RPMI7951 (cell line): ENCODE measurements at places on chromosomes 6 and 20. TPM values are rescaled to one million over a fixed set of nuclear protein-coding genes. Genes with fewer than 3 reads are reported as not detected.

DNA sequence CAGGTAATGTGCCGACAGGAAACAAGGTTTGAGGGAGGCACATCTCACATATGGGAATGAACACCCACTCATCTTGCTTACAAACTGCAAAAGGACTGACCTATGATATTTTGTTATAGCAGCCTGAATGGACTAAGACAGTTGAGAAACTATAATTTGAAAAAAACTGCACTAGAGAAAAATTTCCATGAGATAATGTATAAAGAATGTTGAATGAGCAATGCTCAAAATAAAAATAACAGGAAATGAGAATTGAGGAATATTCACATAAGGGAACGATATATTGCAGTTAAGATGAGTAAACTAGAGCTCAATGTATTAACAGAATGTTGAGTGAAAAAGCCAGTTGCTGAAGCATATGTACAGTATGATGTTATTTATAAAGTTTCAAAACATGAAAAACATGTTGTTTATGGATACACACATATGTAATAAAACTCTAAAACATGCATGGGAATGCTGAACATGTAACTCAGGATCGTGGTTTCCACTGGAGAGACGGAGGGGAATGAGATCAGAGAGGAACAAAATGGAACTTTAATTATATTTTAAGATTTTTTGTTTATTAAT lies 6.3 kb upstream of the TBC1D22B start:
- no peak for DNase-seq

DNA sequence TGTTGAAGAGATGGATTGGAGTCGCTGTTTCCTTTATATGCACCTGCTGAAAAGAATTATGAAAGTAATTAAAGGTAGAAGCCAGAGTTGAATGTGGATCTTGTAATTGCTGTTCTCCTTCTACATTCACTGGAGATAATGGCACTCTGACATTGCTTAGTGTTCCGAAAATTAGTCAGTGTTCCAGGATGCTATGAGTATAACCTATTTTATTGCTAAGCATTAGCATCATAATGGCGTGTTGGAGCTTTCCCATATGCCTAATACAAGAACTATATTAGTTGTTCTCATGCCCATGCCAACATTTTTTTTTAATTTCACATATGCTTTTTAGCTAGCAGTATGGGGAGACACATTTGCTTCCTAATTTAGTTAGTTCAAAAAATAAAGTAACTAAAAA lies 236.4 kb downstream of the ARHGAP18 start:
- DNase-seq: no peak

- no peak for DNase-seq
These were observed 6.4 kb upstream of the TRIM40 start for GRCh38 chr6:30129265-30130178.

The PRKN gene
- total RNA-seq: not detected in 2 replicates
